Activated CD4-positive, CD25-positive, alpha-beta regulatory T cell (primary cell): ENCODE measurements at places on chromosomes 7 and 10.

DNA sequence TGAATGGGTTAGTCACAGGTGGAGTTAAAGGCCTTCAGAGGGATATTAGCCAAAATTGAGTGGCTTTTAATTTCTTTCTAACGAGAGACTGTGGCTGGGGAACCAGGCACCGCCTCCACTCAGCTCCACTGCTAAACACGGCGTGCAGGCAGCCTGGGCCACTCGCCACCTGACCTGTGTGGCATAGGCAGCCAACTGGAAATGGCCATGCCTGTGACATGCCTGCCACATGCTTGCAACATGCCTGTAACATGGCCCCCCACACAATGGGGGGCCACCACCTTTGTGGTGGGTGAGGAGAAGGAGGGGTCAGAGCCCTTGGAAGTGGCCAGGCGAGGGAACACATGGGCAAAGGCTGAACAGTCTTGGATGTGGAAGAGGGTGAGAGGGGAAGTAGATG lies 60.1 kb upstream of the PAX2 start:
- no peak for DNase-seq

DNA sequence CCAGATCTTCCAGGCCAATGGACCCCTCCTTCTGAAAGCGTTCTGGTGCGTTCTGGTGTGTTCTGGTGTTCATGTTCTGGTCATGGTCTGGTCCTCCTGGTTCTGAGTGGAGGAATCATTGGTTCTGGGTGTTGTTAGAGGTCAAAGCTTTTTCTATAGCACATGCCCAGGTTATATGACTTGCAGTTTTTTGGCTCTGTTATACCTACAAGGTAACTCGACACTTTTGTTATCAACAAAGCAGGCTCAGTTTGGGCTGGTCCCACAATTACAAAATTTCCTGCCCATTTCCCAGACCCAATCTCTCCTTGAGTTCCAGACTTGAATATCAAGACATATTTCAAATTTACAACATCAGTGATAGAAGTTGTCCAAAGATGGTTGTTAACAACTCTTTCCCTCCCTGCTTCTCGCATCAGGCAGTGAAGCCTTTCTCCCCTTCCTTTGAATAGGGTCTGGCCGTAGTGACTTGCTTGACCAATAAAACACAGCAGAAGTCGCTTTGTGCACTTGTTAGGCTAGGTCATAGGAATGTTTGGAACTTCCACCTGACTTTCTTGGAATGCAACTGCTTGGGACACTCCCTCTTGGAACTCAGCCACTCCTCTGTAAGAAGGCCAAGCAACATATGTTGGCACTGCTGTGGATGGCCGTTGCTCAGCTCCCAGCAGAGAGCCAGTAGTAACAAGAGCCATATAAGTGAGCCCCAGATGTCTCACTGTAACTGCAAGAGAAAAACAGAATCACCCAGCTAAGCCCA lies 83.1 kb upstream of the STEAP1B start:
- DNase-seq = no peak

GRCh38 chr7:100711369-100711768 lies 5.4 kb downstream of the POP7 start:
- DNase-seq = no peak

DNA sequence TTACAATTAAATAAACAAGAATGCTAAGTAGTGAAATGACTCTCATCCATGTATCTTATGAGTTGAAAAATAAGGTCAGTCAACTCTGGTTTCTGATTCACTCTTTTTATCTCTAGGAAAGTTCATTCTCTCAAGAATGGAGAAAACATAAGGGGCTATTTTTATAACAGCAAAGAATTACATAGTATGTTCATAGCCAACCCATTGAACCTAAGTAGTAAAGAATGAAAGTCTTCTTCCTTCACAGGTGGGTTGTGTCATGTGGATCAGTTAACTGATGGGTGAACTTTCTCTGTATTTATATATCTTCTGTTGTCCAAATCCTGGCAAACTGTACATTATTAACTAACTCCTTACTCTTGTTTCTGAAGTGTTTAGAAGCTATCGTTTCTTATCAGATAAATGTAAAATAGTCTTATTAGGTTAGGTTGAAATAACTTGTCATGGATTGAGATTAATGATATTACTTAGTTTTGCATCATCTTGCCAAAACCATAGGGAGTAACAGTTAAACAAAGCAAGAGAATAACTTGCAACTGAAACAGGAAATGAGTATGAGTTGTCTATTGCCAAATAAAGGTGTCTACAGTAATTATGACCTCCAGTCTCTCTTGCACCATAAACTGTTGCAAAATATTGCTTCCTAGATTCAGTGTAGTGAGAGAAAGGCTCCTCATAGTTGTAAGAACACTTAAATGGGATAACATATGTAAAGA lies 86.8 kb downstream of the ANKRD7 start:
- DNase-seq = no peak

GRCh38 chr10:48450741-48451466 lies 144.4 kb downstream of the MAPK8 start:
- no peak for DNase-seq

GRCh38 chr7:30930621-30931020 lies 19.0 kb downstream of the AQP1 start:
- no peak for DNase-seq

DNA sequence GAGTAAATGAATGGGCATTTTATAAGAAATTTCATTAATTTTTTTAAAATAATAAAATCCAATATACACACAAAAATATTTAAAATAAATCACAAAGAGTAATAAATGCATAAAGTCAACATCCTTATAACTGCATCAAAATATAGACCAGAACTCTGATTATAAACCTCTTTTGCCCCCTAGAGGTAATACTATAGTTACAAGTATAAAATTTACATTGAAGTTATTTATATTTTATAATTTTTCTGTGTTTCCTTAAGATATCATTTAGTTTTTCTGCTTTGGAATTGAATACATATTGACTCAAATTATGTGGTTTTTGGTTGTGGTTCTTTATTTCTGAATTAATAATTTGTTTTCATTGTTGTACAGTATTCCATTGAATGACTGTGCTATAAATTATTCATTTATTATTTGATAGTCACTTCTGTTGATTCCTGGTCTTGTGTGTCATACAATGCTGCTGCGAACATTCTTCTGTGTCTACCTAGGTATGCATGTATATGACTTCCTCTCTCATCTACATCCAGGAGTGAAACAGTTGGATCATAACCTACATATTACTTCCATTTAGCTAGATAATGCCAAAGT lies 673.6 kb downstream of the IPMK start:
- DNase-seq = no peak

DNA sequence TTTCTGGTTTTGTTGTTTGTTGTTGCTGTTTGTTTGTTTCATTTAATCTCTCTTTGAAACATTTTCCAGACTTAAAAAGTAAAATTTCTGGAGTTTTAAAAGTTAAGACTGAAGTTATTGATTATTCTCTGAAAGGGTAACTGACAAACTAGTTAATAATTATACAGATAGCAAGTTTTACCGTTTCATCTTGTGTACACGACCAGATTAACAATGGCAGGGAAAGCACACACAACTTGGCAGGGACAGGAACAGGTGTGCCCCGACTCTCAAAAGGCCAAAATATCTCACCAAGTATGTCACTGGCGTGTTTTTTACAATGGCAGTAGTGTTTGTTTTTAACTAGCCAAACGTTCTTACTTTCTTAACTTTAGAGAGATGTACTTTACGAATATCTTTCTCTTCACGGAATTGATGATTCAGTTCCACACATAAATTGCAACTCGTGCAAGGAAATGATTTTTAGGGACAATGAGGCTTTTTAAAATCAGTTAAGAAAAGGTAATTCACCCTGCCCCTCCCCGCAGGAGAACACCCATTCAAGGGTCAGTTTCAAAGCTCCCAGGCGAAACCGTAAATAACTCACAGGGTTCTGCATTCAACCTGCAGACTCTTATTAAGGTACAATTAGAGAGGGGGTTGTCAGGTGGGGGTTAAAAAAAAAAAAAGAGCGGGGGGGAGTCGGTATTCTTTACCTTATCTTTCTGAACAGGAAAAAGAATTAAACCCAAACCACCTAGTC lies 3.5 kb downstream of the CTBP2 start:
- no peak for DNase-seq

DNA sequence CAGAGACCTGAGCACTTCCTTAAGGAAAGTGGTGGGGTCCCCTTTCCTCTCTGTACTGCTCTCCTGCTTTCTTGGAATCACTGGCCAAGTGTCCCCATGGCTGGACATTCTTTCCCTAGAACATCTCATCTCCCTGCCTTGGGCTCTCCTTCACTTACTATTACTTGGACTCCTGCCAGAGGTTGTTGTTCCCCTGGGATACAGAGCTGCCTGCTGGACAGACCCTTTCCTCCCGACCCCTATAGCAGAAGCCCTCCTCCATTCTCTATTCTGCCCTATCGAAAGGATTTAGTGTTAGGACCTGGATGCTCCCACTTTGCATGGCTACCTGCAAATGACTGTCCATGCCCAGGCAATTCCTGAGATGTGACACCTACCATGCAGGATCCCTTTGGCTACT lies 164.3 kb upstream of the PODXL start:
- no peak for DNase-seq

DNA sequence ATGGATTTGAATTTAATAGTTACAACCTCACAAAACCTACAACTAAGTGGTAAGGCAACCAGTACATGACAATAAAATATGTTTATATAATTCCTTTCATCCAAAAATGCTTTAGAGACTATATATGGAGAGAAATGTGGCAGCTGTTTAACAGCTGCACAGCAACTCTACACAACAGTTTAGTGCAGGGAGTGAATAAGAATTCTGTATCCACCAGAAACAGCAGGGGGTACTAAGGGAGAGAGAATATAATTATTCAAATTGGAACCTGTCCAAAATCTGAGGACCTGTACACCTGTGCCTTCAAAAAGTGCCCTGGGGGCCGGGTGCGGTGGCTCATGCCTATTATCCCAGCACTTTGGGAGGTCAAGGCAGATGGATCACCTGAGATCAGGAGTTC lies 49.6 kb downstream of the POLL start:
- no peak for DNase-seq

DNA sequence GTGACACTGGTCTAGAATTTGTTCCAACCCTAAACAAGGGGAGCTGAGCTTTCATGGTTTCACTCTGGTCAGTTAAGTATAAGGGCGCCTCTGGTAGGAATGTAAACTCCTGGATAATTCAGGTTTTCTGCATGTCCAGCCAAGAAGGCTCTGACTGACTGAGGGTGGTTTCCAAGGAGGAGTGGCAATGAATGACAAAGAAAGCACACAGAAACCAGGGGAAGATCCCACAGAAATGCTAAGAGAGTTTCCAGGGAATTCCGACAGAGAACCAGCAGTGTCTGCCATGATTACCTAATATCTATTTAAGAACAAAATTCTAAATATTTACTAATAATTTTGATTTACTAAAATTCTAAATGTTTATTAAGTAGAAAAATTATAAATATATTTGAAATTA lies 27.3 kb upstream of the NRG3 start:
- DNase-seq = no peak

DNA sequence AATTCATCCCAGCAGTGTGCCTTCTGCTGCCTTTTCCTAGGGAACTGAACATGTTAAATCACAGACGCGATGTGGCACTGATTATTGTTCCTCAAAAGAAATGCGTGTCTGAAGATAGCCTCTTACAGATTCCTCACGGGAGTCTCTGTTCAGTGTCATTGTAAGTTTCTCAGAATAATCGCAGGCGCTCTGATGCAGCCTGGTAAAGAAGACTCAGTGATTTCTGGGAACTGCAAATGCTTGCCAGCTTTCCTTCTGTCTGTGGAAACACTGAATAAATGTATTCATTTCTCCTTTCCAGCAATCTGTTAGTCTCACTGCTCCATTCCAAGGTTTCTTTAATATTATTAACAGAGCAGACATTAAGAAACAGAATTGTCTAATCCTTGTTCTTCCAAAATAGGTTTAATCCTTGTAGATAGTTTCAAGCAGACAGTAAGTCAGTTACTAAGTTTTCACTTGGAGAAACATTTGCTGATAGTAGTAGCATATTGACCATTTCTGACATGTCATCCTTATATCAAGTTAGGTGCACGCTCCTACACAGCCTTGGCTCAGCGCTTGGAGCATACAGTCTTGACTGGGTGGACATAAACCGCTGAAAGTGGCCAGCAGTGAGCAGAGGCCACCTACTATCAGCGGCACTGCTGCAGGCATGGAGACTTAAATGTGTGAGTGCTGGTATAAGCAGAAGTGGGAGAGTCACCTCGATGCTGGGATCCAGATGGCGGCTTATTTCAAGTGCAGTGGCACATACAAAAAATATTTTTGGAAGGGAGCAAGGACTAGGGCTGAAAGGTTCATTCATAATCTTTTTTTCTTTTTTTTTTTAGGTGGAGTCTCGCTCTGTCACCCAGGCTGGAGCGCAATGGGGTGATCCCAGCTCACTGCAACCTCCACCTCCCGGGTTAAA lies 27.7 kb downstream of the MMRN2 start:
- DNase-seq = no peak

GRCh38 chr7:11557627-11558026 lies 274.4 kb downstream of the THSD7A start:
- DNase-seq = no peak

DNA sequence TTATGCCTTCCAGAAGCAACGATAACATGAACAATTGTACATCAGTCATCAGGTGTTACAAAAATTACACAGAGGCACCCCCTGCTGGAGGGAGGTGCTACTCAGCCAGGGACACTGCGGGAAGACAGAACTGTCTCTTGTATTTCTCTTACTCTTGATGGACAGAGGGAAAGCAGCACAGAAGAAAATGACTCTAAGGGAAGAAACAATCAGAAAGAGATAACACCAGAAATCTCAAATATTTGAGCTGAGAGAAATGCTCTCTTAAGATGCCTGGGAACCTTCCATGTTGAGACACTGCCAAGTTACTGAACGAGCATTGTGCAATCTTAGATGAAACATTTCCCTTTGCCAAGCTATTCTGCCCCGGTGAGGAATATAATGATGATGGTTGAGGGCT lies 227.6 kb upstream of the NPSR1 start:
- DNase-seq = no peak

DNA sequence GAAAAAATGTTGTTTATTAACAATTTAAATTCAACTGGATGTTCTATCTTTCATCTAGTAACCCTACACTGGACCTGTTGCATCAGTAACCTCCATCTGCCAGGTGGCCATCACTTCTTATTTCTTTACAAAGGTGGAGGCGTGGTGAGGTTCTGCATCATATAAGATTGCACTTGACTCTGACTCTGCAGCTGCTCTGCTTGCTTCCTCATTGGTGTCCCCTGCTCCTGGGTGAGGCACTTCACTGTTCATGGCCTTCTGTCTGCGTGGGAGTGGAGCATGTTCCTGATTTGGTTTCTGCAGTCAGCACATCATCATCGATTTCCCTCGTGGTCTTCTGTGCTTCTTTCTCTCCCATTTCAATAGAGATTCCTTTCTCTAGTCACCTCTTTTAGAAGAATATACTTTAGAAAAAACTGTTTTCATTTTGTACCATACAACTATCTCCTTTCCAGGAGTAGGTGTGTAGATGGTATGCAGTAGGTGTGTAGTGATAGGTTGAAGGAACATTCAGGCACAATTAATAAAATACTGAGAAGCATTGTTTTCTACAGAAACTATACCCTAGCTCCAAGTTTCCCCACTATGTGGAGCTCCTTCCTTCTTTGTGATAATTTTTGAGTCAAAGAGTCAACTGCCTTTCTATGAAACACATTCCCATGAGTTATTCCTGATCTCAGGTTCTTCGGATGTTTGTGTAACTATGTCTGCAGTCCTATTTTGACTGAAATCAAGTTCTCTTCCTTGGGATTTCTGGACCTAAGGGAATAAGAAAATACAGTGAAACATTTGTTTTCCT lies 231.7 kb upstream of the CNTNAP2 start:
- no peak for DNase-seq

GRCh38 chr7:15832996-15833395 lies 146.5 kb upstream of the MEOX2 start:
- no peak for DNase-seq
